ENCODE measurements at places on chromosomes 1 and 21. TPM values are rescaled to one million over a fixed set of nuclear protein-coding genes. Genes with fewer than 3 reads are reported as not detected.

GRCh38 chr1:224495866-224496265, 61.3 kb upstream of the WDR26 start:
- no peak for DNase-seq

Gene HTR6
- not detected for total RNA-seq

Gene LAMC1
- total RNA-seq: 166 TPM

- no peak for DNase-seq
These were observed 65.4 kb downstream of the TIAM1 start for GRCh38 chr21:31278511-31279130.

- no peak for DNase-seq
These were observed 1.1 kb downstream of the VANGL2 start for GRCh38 chr1:160401487-160401805.

Measured in ascending aorta (tissue), 2 donors.